ENCODE measurements at places on chromosomes 3 and 15.

DNA sequence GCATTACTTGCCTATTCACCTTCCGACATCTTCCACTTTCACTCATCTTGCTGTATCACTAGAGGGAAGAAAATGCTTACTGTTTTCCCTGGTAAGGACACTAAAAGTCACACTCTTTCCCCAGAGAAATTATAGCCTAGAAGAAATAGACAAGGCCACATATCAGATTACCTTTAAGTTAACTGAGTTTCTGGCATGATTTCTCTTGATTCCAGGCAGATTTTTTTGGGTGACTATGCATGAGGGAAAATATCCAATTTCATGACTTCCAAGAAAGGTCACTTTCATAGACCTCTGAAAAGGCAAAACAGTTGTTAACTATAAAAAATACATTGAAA, 30.3 kb downstream of the TCF12 start:
- no peak for DNase-seq

- DNase-seq = no peak
Measured at GRCh38 chr3:16378920-16379319, 113.9 kb downstream of the OXNAD1 start.

DNA sequence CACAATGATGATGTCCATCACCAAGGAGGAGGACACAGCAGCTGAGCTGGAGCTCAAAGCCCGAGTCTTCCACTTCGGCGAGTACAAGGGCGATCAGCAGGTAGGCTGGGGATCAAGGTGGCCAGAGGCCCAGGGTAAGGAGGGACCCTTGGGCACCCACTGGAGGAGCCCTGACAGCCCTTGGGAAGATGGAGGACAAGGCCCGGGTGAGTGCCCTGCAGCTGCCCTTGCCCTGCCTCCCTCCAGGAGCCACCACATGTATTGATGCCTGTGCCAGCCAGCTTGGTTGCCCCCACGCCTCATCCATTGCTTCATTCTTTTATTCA, 38.4 kb downstream of the CFAP100 start:
- no peak for DNase-seq

DNA sequence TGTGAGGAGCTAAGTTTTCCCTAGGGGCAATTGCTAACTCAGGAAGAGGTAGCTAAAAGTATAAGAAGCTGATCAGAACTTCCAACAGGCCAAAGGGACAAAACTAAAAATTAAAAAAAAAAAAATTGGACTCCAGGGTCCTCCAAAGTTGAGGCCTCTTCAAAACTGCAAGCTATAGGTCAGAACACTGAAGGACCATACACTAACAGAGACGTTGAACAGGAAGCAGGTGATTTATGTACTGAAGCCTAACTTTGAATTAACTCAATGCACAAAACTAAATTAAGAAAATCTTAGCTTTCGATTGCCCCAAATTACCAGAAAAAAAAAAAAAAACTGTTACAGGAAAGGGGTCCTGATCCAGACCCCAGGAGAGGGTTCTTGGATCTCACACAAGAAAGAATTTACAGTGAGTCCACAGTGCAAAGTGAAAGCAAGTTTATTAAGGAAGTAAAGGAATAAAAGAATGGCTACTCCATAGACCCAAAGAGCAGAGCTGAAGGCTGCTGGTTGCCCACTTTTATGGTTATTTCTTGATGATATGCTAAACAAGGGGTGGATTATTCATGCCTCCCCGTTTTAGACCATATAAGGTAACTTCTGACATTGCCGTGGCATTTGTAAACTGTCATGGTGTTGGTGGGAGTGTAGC, 442.8 kb upstream of the NECTIN3 start:
- no peak for DNase-seq

DNA sequence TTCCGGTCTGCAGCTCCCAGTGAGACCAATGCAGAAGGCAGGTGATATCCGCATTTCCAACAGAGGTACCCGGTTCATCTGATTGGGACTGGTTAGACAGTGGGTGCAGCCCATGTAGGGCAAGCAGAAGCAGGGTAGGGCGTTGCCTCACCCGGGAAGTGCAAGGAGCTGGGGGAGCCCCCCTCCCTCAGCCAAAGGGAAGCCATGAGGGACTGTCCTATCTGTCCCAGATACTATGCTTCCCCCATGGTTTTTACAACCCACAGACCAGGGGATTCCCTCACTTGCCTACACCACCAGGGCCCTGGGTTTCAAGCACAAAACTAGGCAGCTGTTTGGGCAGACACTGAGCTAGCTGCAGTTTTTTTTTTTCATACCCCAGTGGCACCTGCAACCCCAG, 71.8 kb downstream of the CPNE4 start:
- no peak for DNase-seq

- DNase-seq = no peak
Measured at GRCh38 chr15:34610354-34610753, 26.9 kb upstream of the GOLGA8B start.

DNA sequence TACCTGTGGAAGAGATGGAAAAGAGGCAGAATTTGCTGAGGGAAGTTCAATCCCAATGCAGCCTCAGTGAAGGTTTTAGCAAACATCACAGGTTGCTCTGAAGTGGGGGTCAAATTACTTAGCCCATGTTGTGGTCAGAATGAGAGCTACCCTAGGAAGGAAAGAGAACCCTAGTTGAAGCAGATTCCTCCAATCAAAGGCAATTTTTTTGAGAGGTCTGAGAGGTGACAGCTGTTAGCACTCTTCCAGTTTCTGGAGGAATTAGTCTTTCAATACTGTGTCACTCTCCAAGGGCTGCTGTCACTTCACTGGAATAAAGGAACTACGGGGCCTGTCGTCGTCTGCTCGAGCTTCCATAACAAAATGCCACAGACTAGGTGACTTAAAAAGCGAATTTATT, 584.2 kb upstream of the DPPA4 start:
- no peak for DNase-seq

- no peak for DNase-seq
Measured at GRCh38 chr3:88467191-88467590, 317.4 kb downstream of the C3orf38 start.

DNA sequence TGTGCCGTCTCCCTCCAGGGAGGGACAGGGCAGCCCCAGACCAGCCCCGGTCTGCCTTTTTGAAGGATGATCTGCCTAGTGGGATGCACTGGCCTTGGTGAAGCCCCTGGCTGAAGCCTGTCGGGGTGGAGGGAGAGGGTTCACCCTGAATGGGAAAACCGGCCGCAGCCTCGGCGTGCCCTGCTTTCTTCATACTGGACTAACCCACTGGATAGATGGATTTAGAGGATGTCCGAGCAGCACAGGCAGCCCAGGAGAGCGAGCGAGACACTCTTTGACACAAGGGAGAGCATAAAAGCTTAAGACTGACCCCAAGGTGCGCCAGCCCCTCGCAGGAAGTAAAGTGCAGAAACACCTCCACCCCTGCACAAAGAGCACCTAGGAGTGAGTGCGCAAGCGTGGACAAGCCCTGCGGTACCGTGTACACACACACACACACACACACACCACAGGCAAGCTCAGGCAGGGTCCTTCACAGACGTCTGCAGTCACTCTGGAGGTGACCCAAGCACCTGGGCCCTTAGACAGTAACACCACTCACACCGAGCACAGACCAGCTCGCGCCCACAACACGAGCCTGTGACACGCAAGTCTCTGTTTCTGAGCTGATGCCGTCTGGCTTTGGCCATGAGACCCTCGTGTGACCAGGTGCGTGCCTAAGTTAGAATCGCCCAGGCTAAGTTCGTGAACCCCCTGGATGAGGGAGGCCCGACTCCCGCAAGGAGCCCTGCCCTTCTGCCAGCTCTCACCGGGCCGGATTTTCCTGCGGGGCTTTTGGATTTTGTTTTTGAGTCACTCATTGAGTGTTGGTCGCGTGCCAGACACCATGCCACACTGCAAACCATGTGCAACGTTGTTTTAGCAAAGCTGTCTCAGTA, 11.3 kb downstream of the SEMA4B start:
- DNase-seq = no peak

GRCh38 chr3:54120657-54121413, 1.5 kb upstream of the CACNA2D3 start:
- peak; percentile 82 for DNase-seq

- DNase-seq = no peak
Measured at GRCh38 chr3:12049675-12050074, 45.5 kb downstream of the SYN2 start.

GRCh38 chr3:77746892-77747291, 707.0 kb downstream of the ROBO2 start:
- DNase-seq = no peak

DNA sequence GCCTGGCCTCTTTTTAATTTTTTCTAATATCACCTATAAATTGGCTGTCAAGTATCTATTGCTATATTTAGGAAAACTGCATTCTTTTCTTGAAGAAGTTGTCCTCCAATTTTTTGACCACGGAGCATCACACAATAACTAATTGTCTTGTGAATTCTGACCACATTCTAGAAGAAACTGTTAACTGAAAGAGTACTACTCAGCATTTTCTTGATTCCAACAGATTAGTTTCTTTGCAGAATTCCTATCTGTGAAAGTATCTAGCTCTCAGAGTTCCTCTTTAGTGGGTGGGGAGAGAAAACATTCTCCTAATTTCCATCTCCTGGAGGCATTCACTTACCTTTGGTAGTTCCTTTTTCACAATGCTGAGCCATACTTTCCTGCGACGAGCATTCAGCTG, 31.1 kb downstream of the INO80 start:
- DNase-seq = no peak

GRCh38 chr3:190734490-190734889, 128.0 kb downstream of the GMNC start:
- DNase-seq = no peak

DNA sequence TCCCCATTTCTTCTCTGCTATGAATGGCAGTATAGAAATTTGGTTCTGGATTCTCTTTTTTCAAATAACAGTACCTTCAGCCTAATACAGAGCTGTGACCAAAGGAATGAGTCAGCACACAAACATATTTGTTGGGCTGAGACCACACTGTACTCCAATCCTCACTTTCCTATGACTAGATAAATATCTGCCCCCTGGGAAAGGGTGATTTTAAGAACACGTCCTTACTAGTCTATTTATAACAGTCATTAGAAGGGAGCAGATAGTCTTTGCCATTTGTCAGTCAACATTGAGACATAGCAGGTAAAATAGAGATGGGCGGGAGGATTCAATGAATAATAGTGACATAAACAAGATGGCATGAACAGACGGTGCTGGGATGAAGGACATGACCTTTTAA, 461.3 kb downstream of the MCTP2 start:
- DNase-seq = no peak

DNA sequence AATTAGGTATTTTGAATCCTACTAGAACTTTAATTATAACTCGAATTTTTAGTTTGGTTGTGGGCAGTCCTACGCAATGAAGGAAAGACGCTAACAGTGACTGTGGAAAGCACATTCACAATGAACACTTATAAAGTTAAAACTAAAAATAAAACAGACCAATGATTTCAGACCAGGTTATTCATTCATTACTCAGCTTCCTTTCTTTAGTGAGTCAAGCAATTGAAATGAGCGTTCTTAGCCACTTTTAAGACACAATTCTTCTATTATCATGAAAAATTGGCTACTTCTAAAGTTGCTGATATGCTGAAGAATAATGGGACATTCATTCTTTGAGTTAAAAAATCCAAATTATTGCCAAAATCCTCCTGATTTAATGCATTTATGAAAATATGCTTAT, 66.0 kb upstream of the CMSS1 start:
- DNase-seq = no peak

DNA sequence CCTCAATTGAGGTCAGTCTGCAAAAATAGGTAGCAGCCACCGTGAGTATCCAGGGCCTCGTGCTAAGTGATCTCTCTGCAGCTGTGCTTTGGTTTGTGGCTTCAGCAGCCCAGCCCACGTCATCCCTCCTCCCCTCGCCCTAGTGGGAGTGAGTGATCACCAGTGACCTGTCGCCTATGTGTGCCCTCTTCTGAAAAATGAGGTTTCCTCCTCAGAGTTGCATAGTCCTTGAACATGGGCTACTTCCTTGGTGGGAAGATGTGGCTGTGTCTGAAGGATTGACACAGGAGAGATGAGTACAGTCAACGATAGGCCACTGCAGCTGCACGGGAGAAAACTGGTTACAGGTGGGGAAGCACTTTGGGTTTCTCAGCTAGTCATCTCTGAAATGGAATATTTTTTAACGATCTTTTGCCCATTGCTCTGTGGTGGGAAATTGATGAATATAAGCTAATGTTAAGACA, 144.8 kb upstream of the BHLHE40 start:
- DNase-seq = no peak

GRCh38 chr15:59170295-59171066, 36.2 kb upstream of the LDHAL6B start:
- no peak for DNase-seq

GRCh38 chr3:169578381-169579024, 85.0 kb downstream of the MECOM start:
- no peak for DNase-seq

DNA sequence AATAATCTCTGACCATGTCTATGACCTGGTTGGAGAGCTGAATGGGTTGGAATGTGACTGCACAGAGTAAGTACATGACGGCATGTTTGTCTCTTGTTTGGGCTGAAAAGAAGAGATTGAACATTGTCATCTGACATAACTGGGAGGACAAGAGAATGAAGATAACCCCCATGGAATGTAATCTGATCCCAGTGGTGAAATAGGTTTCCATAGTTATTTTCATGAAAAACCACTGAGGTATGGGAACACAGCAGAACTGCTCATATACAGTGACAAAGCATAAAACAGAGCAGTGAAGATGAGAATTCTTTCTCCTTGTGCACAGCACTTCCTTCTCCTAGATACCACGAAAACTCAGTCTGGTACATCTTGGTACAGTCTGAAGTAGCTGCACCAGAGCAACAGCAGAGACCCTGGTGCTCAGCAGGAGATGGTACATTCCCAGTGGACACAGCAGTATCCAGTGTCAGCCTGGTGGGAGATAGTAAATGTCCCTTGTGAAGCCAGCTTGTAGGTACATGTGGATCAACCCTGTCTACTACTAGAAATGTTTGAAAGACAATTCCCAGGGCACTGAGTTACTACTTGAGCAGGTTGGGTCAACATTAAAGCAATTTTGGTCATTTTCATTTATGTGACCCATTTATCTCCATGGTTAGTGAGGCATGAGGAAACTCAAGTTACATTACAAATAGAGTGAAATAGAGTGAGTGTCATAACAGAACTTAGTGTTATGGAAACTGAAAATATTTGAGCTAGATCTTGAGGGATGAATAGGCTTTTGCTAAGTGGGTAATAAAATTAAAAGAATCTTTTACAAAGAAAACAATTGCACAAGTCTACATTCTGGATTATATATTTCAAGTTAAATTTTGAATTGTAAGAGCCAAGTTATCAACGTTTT, 178.3 kb downstream of the SUCNR1 start:
- no peak for DNase-seq

- DNase-seq = no peak
Measured at GRCh38 chr3:195440379-195440778, 2.4 kb downstream of the ACAP2 start.

GRCh38 chr15:98952381-98952803, 55.2 kb downstream of the PGPEP1L start:
- no peak for DNase-seq

Measured in germinal center (tissue), 1 donor.